Stimulated activated CD4-positive, alpha-beta T cell treated with anti-CD3 and anti-CD28 coated beads, Interleukin-4, amount 100 ng/mL, for 1 hour (primary cell): ENCODE measurements at places on chromosomes 11 and 22.

GRCh38 chr11:32333320-32333991 lies 101.9 kb downstream of the WT1 start:
- DNase-seq = peak; percentile 40

- DNase-seq = no peak
Observed at GRCh38 chr22:37182949-37183245, 5.2 kb downstream of the C1QTNF6 start.

DNA sequence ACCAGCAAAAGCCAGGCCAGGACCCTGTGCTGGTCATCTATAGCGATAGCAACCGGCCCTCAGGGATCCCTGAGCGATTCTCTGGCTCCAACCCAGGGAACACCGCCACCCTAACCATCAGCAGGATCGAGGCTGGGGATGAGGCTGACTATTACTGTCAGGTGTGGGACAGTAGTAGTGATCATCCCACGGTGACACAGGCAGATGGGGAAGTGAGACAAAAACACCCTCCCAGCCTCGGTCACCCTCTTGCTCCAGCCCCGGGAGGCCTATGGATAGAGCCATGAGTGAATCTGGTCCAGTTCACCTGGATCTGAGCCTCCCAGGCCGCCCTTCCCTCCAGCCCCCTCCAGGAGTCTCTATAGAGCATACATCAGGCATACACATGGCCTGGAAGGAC lies 115.2 kb upstream of the IGLL5 start:
- no peak for DNase-seq

- DNase-seq = no peak
Observed at GRCh38 chr11:95363164-95363563, 132.2 kb upstream of the SESN3 start.

DNA sequence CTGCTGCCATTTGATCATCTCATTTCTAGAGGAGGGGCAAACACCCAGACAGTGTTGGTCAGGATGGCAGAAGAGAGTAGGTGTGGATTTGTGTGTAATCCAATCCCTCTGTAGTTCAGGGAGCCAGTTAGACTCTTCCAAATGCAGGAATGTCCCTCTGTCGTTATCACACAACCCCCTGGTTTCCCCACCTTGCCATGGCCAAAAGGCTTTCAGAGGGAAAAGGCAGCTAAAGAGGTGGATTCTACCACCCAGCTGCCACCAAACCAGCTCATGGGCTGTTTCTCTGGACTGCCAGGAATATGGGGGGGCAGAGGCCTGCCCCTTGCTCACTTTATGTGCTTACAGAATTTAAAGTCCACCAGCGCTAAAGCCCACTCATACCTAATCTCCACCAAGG lies 18.1 kb downstream of the TSKU start:
- no peak for DNase-seq

DNA sequence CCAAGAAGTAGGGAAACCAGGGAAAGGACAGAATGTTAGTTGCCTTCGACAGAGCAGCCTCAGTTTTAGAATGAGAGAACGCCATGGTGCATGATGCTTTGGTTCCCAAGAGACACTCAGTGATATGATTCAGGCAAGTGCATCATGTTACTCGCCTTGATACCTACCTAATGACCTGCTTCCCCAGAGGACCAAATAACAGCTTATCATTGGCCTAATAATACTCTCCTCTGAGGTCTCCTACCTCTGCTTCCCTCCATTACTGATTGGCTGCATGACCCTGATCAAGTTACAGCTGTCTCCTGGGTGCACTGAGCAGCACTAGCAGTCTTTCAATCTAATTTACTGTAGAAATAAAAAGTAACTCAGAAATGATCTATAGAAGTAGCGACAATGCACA lies 979.7 kb upstream of the FAT3 start:
- no peak for DNase-seq

- no peak for DNase-seq
Observed at GRCh38 chr11:45948356-45948755, 25.9 kb downstream of the LARGE2 start.

GRCh38 chr22:36550701-36551495 lies 21.9 kb upstream of the EIF3D start:
- DNase-seq = no peak

DNA sequence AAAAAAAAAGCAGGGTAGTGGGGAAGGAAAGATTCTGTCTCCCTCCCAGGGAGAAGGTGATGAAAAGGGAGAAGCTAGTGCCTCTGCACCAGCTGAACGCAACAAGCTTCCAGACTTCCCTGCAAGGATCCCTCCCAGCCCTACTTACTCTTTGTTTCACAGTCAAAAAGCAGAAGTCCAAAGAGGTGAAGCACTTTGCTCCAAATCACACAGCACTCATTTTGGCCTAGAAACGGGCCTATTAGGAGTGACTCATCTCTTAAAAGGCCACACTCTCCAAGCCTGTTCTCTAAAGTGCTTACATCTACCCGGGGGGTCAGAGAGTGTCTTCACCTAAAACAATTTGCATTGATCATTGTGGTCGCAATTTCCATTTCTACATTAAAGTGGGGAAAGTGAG lies 17.7 kb upstream of the GRK3 start:
- no peak for DNase-seq

DNA sequence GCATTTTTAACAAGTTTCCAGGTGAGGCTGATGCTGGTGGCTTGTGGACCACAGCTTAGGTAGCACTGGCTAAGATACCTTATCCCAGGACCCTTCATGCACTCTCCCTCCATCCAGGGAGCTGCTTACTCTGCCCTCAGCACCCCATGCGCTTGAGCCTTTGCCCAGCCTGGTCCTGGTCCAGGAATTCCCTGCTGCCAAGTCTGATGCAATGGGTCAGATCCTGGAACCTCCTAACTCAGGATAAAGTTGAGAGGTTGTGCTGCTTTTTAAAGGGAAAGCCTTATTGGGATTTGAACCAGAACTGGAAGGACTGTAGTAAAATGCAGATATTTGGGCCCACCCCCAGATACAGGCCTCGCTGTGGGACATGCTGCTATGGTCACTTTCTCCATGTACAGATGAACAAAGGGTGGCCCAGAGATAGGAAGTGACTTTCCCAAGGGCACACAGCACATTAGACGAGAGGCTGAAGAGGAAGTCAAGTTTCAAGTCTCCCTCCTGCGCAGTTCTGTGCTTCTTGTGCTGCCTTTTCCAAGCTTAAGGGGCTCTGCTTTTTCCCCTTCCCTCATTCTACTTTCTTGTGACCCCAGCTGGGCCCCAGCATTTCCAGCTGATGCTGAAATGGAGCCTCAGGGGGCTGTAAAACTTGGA lies 824 bp upstream of the LGALS12 start:
- no peak for DNase-seq

GRCh38 chr22:27554841-27555456 lies 246.6 kb downstream of the MN1 start:
- DNase-seq = no peak

GRCh38 chr11:56700914-56701485 lies 2.1 kb downstream of the OR9G1 start:
- no peak for DNase-seq

DNA sequence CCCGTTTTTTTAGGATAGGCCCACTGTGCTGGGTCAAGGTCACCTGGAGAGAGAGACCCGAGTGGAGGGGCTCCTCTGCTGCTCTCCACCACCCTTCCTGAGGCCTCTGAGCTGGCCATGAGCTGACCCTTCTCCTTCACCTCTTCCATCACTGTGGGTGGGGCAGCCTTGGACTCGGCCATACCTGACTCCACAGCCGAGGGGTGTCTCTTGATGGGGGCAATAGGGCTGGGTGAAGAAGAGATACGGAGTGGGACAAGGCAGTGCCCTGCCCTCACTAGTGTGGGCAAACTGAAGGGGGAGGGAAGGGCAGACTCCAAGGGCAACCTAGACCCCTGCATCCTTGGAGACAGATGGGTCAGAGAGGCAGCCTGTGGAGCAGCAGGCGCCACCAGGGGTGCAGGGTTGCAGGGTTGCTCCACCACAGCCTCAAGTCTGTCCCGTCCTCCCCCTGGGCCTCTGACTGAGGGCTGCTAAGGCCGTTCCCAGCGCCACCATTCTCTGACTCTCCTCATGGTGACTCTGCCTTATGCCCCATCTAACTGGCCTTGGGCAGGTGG lies 20.1 kb upstream of the NECTIN1 start:
- no peak for DNase-seq

- DNase-seq = no peak
Observed at GRCh38 chr11:115452241-115452640, 52.0 kb downstream of the CADM1 start.

DNA sequence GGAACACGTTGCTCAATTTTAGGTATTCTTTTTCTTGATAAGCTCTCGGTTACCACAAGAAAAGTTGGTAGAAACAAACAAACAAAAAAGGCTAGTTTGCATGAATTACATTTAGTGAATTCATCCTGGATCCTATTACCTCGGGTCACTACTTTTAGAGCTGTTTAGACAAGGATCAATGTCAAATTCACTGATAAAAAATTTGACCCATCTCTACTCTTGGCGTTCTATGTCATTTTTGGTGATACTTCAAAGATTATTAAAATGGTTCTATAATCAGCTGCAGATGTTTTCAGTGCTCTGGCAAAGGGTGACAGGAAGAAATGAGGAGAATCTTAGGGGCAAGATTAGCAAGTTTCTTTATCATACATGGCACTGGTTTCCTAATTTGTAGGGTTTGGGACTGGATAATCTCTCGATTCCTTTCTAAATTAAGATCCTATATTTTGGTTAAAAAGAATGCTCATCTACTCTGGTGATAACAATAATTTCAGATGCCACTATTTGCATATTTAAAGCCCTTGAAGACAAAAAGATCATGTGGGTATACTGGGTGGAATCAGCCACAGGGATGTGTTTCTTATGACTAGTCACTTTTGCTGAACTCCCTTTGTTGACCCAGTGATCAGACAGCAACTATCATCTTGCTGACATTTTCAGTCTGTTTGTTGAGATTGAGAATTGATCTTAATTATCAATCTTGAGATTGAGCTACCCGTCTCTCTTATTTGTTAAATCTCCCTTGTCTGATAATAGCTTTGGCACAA lies 442.9 kb downstream of the AASDHPPT start:
- DNase-seq = no peak

GRCh38 chr11:33884601-33885000 lies 7.3 kb downstream of the LMO2 start:
- no peak for DNase-seq

GRCh38 chr11:109209572-109209971 lies 212.4 kb upstream of the C11orf87 start:
- DNase-seq = no peak

GRCh38 chr11:8108421-8108820 lies 27.4 kb downstream of the TUB start:
- DNase-seq = no peak
